ENCODE measurements at places on chromosomes 4 and X.

DNA sequence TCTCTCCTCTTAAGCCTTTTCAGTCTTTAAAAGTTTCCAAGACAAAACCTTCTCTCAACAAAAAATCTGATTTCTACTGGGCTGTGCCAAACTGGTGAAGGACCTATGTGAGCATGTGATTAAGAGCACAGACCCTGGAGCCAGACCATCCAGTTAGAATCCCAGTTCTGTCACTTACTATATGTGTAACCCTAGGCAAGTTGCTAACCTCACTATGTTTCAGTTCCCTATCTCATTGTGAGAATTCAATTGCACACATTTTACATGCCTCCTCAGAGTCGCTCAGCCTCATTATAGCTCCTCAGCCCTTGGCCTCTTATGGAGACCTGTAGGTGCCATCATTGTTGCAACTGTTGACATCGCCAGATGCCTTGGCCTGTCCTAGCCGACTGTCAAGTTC lies 54.1 kb upstream of the VEGFD start:
- no peak for DNase-seq

DNA sequence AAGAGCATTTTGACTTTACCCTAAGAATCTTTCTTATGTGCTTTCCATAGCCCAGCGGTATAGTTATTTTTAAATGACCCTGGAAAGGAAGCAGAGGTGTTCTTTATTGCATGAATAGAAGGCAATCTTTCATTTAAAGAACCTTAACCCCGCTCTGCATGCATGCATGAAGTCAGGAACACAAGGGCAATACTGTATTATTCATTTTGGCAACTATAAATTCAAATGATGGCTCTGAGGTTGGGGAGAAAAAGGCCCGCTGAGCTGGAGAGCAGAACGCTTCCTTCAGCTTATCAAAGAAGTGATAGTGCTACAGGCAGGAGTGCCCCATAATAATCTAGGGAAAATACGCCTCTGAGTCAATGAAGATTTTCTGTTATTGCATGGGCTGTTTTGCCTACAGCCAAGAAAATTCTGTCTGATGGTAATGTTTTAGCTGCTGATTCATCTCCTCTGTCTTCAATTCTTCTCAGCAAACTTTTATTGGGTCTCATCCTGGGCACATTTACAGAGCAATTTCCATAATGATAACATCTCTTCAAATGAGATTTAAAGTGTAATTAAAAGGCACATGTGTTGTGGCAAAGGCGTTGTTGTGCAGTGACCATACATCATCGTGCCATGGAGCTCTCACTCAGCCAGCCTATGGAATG lies 452.2 kb upstream of the FTHL17 start:
- no peak for DNase-seq

DNA sequence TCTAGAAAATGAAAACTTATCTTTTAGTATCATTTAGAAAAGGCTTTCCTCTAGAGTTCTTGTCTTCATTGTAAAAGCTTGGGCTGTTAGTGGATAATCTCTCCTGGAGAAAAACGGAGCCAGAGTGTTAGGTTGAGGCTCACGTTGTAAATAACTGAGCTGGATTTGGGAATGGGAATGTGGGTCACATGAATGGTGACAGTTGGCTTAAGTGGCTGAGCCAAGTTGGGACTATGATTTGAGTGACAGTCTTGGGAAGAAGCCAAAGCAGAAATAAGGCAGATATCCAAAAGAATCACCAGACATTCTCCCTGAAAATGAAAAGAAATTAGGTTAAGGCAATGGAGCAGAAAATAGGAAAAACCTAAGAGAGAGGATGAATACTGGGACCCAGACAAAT lies 33.6 kb upstream of the PDGFC start:
- no peak for DNase-seq

DNA sequence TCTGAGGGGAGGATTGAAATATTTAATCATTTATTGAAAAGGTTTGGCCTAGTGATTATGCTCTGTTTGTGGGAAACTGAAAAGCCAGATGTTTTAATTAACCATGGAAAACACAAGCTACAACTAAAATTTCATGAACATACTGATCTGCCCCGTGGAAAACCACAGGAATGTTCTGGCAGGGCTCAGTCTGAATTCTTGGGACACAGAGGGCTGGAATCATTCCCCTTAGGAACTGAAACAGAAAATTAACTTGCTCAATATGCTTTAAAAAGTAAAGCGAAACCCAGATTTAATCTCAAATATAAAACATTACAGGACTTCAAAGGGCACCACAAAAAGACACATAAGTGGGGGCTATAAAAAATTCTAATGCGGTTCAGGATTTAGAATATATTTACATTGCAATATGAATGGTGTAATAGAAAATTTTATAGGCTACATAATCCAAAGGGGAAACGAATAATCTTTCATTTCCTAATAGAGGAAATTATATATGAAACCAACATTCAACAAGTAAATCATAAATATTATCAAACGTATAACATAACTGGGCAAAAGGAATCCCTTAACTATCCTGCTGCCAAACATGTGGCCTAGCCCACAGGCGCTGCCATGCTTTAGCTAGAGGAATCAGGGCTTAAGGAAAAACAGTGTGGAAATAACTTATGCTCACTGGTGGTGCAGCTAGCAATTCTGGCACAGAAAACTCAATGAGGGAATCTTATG lies 70.9 kb downstream of the APBB2 start:
- no peak for DNase-seq

- DNase-seq, result no peak
Measured at GRCh38 chr4:86916392-86916791, 18.4 kb upstream of the AFF1 start.

Measured in dorsolateral prefrontal cortex (tissue), 122 donors.